ENCODE measurements at places on chromosomes 1 and 21. TPM values are rescaled to one million over a fixed set of nuclear protein-coding genes. Genes with fewer than 3 reads are reported as not detected.

DNA sequence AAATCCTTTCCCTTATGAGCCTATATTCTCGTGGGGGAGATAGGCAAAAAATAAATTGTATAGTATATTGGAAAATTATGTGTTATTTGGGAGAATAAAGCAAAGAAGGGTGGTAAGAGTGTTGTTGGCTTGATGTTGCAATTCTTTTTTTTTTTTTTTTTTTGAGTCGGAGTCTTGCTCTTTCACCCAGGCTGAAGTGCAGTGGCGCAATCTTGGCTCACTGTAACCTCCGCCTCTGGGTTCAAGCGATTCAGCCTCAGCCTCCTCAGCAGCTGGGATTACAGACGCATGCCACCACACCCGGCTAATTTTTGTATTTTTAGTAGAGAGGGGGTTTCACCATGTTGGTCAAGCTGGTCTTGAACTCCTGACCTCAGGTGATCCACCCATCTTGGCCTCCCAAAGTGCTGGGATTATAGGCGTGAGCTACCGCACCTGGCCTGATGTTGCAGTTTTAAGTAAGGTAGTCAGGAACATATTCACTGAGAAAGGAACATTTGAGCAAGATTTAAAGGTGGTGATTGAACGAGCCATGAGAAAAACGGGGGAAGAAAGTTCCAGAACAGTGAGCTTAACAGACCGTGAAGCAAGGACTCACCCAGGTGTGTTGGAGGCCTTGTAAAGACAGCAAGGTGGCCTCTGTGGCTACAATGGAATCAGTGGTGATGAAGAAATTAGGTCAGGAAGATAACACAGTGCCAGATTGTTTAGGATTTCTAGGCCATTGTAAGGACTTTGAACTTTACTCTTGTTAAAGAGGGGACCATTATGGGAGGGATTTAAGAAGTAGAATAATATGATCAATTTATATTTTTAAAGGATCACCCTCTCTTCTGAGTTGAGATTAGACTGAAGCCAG is 45.8 kb downstream of the RPRD2 start:
- no peak overlapping the region for H3K27ac ChIP-seq
- no peak for DNase-seq
- H3K36me3 ChIP-seq: no peaks in the 10 kb centered on the region
- H3K27me3 ChIP-seq: no peaks in the 10 kb centered on the region

The CATSPERE gene
- total RNA-seq: 3.9 TPM

DNA sequence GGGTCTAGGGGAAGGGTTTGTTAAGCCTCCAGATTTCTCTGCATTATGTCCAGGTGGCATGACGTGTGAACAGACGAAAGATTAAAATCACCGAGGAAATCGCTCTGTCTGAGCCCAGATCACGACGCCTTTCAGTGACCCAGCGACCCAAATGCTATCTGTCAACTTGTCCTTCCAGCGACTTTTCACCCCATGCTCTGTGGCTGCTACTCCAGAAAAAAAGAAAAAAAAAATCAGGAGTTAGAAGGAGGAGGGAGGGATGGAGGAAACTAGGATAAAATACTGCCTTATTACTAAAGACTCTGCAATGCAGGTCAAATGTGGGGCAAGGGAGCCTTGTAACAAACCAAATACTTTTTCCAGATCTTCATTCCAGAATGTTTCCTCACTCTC is 352.0 kb downstream of the NUF2 start:
- H3K4me3 ChIP-seq: no peak overlapping the region
- H3K27ac ChIP-seq: no peak overlapping the region
- DNase-seq: no peak
- no peaks in the 10 kb centered on the region for H3K36me3 ChIP-seq
- H3K27me3 ChIP-seq: no peaks in the 10 kb centered on the region
- no peaks in the 10 kb centered on the region for H3K4me1 ChIP-seq

DNA sequence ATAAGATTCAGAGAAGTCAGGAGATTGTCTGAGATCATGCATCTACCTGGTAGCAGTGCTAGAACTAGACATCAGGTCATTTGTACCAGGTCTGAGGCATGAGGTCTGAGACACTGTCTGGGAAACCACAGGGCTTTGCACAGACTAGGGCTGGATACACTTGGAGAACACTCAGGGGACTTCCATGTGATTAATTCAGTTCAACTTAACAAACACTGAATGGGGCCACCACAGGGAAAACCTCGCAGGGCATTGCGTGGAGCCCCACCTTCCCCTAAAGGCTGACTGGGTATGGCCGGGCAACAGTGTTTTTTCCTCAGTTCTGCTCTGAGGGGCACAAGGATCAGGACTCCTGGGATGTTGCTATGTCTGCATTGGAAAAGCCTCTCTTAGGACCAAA is 86.5 kb upstream of the WARS2 start:
- no peak overlapping the region for H3K4me3 ChIP-seq
- H3K27me3 ChIP-seq: no peaks in the 10 kb centered on the region
- DNase-seq: no peak
- H3K36me3 ChIP-seq: no peaks in the 10 kb centered on the region
- no peaks in the 10 kb centered on the region for H3K4me1 ChIP-seq

GRCh38 chr1:30838996-30839395 is 69.6 kb downstream of the SDC3 start:
- H3K4me1 ChIP-seq: no peaks in the 10 kb centered on the region
- DNase-seq: no peak
- H3K4me3 ChIP-seq: no peak overlapping the region

DNA sequence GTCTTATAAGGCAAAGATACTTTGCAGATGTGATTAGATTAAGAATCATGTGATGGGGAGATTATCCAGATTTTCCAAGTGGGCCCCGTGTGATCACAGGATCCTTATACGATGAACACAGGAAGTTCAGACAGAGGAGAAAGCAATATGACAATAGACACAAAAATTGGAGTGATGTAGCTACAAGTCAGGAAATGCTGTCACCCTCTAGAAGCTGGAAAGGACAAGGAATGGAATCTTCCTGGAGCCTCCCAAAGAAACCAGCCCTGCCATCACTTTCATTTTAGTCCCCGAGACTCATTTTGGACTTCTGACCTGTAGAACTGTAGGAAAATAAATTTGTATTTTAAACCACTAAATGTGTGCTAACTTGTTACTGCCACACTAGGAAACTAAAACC is 61.9 kb upstream of the C1orf21 start:
- H3K4me3 ChIP-seq: no peak overlapping the region
- no peaks in the 10 kb centered on the region for H3K36me3 ChIP-seq
- no peak overlapping the region for H3K27ac ChIP-seq
- H3K4me1 ChIP-seq: no peaks in the 10 kb centered on the region
- H3K27me3 ChIP-seq: no peaks in the 10 kb centered on the region

The LRRIQ3 gene
- total RNA-seq: 0.68 TPM

DNA sequence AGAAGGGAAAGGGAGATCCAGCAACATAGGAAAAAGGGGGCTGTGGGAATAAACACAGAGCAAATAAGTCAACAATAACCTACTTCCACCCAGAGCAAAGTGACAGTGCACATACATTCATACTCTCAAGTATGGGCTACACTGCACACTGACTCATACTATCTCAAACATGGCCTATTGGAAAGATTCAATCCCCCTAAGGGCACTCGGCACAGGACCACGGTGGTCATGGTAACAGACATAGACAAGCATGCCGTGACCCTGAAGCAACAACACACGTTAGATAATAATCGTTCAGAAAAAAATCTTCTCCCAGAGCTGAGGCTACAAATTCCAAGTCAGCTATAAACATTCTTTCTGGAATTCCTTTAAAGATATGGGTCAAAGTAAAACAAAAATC is 16.8 kb upstream of the JAK1 start:
- DNase-seq: peak; percentile 61
- no peaks in the 10 kb centered on the region for H3K4me1 ChIP-seq
- no peak overlapping the region for H3K4me3 ChIP-seq
- no peaks in the 10 kb centered on the region for H3K36me3 ChIP-seq
- H3K27ac ChIP-seq: no peak overlapping the region
- H3K27me3 ChIP-seq: no peaks in the 10 kb centered on the region

DNA sequence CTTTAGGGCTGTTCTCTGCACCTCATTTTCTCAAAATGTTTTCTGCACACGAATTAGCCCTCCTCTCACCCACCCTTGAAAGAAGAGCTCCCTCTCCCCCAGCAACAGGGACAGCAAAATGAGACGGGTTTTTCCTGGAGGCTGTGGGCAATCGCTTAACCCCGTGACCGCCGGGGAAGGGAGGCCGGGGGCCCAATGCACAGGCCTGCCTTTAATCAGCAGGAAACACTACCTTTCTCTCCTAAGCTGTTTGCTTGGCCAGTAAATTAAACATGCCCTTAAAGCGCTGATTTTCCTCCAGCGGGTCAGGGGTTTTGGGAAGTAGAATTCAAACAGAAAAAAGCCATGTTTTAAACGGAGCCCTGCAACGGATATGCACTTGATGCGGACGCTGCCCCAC is 114.4 kb downstream of the PRDM16 start:
- no peak overlapping the region for H3K4me3 ChIP-seq
- H3K36me3 ChIP-seq: no peaks in the 10 kb centered on the region
- H3K27ac ChIP-seq: no peak overlapping the region
- no peaks in the 10 kb centered on the region for H3K27me3 ChIP-seq

The HRNR gene
- total RNA-seq: 0.06 TPM

The ZBTB48 gene
- 41.3 TPM for total RNA-seq

The HEYL gene
- 51.9 TPM for total RNA-seq

DNA sequence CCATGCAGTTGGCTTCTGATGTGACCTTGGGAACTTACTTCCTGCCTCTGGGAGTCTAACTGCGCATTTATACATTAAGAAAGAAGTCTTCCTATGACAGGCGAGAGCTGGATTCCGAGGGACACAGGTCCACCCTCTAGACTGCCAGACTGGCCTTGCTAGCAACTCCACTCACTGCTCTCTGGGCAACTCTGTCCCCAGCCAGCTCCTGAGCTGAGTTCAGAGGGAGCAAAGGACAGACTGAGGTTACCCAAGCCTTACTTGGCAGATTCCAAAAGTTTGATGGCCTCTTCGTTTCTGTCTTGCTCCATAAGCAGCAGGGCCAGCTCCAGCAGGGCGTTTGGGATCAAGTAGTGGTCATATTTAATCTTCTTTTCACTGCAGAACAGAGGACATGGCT is 41.8 kb downstream of the TTC39A start:
- no peaks in the 10 kb centered on the region for H3K27me3 ChIP-seq
- no peaks in the 10 kb centered on the region for H3K4me1 ChIP-seq
- H3K36me3 ChIP-seq: no peaks in the 10 kb centered on the region
- H3K27ac ChIP-seq: no peak overlapping the region
- no peak overlapping the region for H3K4me3 ChIP-seq

DNA sequence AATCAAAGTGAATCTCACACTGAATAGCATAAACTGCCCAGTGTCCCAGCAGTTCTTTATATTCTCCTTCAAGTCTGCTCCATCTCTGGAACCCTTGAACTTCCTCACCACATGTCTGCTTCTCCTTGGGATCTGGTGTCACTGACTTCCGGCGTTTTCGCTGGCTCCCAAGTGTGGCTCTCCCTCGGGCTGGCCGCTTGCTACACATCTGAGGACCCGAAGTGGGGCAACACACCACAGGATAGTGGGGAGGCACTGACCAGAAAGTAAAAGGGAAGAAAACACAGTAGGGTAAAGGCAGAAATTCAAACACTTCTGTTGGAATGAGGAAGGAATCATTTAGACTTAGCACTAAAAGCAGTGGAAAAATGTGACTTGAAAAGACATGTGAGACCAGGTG is 5.1 kb downstream of the NIT1 start:
- H3K4me1 ChIP-seq: peaks cover 11% of the 10 kb centered on the region
- peaks cover 8% of the 10 kb centered on the region for H3K36me3 ChIP-seq
- no peak for DNase-seq
- H3K27ac ChIP-seq: no peak overlapping the region
- H3K4me3 ChIP-seq: no peak overlapping the region

GRCh38 chr1:51897699-51898031 is 19.1 kb upstream of the NRDC start:
- H3K36me3 ChIP-seq: no peaks in the 10 kb centered on the region
- H3K4me3 ChIP-seq: no peak overlapping the region
- no peaks in the 10 kb centered on the region for H3K4me1 ChIP-seq
- no peak for DNase-seq

- DNase-seq: peak; percentile 75
- H3K4me3 ChIP-seq: peak overlapping the region; percentile 71
- H3K27me3 ChIP-seq: no peaks in the 10 kb centered on the region
- no peaks in the 10 kb centered on the region for H3K36me3 ChIP-seq
Measured at GRCh38 chr1:155125946-155126555, 1.6 kb upstream of the EFNA1 start.

Measured in prostate gland (tissue), 2 donors.